Stimulated activated CD4-positive, alpha-beta T cell treated with anti-CD3 and anti-CD28 coated beads, Interleukin-1b, Interleukin-23, amount 100 ng/mL, for 1 hour (primary cell): ENCODE measurements at places on chromosomes 2 and 18.

DNA sequence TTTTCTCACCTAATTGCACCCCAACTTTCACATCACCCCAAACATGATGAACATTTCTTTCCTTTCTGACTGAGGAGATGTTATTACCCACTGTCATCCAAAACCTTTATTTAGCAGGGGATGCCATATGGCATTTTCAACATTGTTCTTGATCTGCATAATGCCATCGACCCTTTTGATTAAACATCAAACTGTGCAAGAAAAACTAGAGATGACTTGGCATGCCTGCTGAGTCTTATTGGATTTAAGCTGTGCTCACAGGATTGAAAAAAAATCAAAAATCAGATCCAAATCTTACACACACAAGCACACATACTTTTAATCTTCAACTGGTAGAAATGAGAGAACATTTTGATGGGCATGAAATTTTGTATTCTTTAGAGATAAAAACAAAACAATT lies 536.0 kb downstream of the TMX3 start:
- no peak for DNase-seq

DNA sequence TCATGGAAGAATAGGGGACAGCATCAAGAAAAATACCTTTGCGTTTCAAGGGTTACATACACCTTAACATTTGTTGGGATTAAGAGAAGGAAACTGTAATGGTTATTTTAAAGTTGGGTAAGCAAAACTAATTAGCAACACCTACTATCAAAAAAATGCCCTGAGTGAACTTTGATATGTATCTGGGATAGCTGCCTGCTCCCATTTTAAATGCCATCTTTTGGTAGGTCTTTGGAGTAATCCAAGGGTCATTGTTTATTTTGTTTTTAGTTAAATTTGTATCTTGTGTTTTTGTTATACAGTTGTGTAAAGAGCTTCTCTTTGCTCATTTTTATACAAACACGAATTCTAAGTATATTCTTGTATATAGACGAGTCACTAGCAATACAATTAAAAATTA lies 9.9 kb downstream of the PTPN4 start:
- no peak for DNase-seq

- DNase-seq, result no peak
Observed at GRCh38 chr2:82795446-82795845, 1663.6 kb downstream of the SUCLG1 start.

- no peak for DNase-seq
Observed at GRCh38 chr18:45761512-45762114, 37.6 kb downstream of the SLC14A1 start.

- DNase-seq, result no peak
Observed at GRCh38 chr18:31057051-31057450, 14.5 kb upstream of the DSC3 start.

GRCh38 chr2:165294912-165295311 lies 55.7 kb downstream of the SCN2A start:
- no peak for DNase-seq

DNA sequence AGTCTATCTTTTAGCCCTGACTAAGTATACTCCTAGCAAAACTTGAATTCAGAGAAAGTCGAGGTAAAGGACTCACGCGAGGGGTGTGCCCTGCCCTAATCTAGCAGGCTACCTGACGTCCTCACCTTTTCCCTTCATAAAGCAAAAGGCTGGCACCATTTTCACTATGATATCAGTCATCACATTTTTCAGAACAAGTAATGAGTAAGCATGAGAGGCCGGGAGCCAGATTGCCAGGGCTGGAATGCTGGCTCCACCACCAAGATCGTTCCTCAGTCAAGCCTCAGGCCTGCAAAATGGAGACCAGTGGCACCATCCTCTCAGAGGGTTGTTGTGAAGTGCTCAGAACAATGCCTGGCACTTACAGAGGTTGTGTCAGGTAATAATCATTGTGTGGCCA lies 18.7 kb upstream of the NCKAP5 start:
- DNase-seq, result no peak

GRCh38 chr2:139218181-139218580 lies 438.0 kb upstream of the NXPH2 start:
- DNase-seq, result no peak

DNA sequence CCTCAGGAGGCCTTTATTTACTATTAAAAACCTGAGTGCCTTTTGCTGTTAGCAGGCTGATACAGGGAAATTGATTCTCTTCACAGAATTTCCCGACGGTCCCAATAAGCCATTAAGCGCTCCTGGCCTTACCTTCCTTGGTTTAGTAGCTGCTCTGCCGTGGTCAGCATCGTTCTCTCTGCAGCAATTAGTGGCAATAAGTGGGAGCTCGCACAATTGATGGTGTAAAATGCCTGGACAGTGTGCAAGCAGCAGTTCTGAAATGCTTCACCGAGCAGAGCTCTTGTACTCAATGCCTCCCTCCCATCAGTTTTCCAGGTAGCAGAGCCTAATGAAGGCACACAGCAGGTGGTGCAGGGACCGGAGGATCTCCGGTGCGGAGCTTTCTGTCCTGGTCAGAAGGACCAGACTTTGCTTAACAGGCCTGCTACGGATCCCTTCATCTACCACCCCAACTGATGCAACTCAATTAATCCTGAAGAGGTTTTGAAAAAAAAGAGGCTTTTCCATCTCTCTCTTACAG lies 1.1 kb upstream of the LINC00305 start:
- no peak for DNase-seq

GRCh38 chr2:134771313-134771801 lies 52.6 kb upstream of the TMEM163 start:
- no peak for DNase-seq

- no peak for DNase-seq
Observed at GRCh38 chr18:70029163-70029562, 81.5 kb upstream of the CD226 start.

DNA sequence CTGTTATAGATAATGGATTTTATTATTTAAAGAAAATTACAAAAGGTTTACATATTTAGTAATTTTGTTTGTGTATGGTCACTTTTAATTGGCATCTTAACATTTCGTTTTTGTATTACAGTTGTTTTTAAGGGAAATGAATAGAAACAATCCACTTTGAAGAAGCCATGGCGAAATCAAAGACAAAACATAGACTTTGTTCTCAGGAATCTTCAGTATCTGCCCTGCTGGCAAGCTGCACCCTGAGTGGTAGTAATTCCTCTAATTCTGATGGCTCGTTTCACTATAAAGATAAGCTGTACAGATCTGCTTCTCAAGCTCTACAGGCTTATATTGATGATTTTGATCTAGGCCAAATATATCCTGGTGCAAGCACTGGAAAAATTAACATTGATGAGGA lies 2.7 kb downstream of the C18orf54 start:
- no peak for DNase-seq

DNA sequence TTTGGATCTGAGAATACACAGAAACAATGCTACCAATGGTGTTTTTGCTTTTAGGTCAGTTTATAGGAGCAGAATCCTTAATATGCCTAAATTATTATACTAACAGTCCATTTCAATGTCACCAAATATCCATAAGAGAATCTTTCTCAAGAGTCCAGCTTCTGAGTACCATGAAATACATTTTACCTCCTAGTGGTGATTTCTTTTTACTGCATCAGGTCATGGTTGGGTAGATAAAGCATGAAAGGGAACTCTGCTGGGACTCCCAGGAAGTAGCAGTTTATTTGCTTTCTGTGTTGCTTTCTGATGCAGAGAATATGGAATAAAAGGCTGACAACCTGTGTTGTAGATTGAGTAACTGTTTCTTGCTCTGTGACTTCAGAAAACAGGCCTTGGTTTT lies 115.6 kb downstream of the PPP1R1C start:
- DNase-seq, result no peak
